CD8-positive, alpha-beta T cell (primary cell): ENCODE measurements at places on chromosomes 7 and 10.
A peak's percentile ranks its signal among the peaks of the same experiment; 100 is the strongest.

DNA sequence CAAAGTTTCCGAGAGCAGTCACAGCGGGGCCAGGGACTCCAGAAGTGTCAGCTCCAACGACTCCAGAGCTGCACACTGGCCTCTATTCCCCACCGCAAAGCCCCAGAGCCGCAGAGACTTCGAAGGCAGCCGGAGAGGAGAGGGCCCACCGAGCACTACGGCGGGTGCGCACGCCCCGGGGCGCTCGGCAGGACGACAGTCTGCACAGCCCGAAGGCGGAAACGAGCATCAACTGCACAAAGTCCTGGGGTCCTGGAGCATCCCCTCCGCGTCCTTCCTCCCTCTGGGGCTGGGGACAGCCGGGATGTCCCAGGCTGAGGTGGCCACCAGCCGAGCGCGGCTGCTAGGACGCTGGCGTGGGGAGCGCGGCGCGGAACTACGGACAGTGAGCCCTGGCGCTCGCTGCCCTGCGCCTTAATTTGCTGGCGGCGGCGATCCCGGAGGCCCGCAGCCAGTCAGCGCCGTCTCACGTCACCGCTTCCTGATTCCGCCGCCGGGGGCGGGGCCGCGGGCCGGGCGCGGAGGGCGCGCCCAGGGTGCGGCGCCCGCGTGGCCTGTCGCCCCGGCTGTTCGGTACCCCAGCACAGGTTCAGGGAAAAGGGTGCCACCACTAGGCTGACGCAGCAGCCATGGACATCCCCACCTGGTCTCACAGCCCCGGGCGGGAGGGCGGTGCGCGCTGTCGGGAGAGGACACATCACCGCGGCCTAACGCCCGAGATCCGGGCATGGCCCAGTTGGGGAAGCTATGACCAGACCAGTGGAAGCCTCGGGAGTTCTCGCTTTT is at the start of gene TBX20:
TBX20 (minus strand) TSS at position 391 of the 786 bp plus-strand sequence. CDS start 480 bp downstream, outside the sequence.
- DNase-seq, result no peak

- no peak for DNase-seq
Measured at GRCh38 chr7:155995183-155995612, 182.9 kb upstream of the SHH start.

DNA sequence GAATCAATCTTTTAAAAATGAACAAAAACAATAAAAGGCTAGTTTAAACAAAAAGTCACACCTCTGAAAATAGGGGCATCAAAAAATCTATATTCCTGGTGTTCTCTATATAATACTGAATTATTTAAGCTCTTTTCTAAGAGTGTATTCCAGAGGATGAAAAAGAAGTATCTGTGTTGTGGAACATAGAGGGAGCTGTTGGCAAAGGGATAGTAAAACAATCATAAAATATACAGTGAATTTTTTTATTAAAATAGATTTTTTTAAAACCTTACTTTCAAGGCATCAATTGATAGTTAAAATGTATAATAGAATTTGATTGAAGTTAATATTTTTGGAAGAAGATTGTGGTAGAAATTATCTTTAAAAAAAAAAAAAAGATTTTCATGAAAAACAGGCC is 1409.1 kb upstream of the CELF2 start:
- no peak for DNase-seq

DNA sequence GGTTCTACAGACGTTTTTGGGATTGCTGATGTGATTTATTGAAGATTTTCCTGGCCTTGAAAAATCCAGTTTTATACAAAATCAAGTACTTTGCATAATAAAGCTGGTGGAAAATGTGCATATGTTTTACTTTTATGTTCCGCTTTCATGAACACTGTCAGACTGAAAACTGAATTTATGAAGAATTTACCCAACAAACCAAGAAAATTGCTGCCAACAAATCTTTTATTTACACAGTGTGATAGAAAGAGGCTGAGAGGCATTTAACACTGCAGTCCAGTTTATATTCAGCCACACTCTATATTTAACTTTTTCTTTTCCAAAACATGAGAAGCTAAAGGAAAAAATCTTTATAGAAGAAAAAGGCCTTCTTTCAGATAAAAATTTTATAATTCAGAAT is 35.4 kb upstream of the RSU1 start:
- no peak for DNase-seq

GRCh38 chr7:26293569-26294308 is 2.1 kb downstream of the SNX10 start:
- no peak for DNase-seq

GRCh38 chr10:102268375-102268888 is 23.1 kb downstream of the GBF1 start:
- DNase-seq, result no peak

- DNase-seq, result no peak
Measured at GRCh38 chr7:91468256-91468655, 204.0 kb downstream of the FZD1 start.

- DNase-seq, result no peak
Measured at GRCh38 chr7:41328131-41328530, 374.8 kb downstream of the INHBA start.

DNA sequence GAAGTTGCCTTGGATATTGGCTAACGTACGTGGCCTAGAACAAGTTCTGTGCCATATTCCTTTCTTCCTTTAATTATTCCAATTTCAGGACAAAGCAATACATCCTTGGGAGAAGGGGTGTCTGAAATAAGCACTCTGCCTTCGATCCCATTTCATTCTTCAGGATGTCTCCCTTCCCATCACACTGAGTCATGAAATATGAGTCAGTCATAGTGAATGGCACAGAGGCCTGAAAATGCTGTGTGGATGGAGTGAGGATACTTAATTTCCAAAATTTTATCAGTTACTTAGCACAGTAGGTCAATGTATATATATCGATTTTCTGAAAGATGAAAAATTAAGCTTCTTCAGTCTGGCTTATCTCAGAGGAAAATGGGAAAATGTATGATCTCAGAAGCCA is 19.5 kb downstream of the EVX1 start:
- DNase-seq, result no peak

DNA sequence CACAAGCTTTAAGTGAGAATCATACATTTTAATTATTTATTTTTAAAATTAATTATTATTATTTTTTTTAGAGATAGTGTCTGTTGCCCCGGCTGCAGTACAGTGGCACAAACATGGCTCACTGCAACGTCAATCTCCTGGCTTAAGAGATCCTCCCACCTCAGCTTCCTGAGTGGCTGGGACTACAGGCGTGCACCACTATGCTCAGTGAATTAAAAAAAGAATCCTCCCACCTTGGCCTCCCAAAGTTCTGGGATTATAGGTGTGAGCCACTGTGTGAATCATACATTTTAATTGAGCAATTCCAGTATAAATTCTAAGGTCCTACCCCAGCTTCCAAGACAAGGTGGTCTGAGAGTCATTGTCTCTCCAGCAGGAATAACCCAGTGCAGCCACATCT is 172.4 kb downstream of the JAZF1 start:
- DNase-seq, result no peak

DNA sequence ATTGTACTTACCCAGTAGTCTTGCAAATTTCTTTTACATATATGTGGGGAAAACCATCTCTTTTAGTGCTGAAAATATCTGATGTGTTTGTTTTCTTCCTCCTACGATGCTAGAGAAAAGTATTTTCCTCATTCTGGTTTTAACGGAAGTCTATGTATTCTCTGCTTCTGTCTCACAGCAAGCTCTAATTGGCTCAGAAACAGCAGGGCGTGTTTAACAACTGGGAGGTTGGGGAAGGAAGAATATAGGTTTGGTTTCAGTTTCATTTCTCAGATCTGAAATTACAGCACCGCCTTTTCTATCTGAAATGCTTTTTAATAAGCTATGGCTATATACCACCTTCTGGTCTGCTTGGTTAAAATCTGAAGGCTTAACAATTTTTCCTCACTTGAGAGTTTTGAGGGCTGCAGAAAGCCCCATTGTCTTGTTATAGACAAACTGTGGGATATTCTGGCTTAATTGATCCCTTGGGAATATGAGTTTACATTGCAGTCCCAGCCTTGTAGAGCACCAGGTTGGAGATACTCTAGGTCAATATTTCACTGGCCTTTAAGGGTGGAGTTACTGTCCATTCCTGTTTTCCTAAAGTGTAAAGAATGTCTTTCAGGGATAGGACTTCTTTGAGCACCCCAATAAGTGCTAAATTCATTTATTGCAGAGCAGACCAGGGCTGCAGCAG is at the start of gene SAMD9:
SAMD9 (minus strand) TSS at position 128 of the 679 bp plus-strand sequence. CDS start 11,882 bp downstream, outside the sequence.
- DNase-seq, result peak; percentile 83

DNA sequence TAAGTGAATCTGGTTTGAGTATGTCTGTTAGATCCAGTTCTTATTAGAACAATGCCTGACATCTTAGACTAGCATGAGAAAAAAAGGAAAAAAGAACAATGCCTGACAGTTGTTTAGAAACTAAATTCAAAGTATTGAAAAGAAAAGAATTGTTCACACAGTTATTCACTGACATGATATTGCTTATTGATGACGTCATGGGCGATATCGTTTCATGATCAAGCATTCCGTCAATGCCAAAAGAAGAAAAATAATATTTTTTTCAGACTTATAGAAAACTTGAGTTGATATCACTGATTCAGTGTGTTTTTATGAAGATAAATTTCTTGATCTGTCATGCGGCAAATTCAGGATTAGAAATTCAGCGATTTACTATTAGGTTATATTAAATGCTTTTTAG is 196.5 kb upstream of the AGR3 start:
- no peak for DNase-seq

- DNase-seq, result peak; percentile 41
Measured at GRCh38 chr7:2870471-2870931, 26.4 kb upstream of the GNA12 start.

- peak; percentile 38 for DNase-seq
Measured at GRCh38 chr7:157389951-157390730, 53.3 kb downstream of the DNAJB6 start.

DNA sequence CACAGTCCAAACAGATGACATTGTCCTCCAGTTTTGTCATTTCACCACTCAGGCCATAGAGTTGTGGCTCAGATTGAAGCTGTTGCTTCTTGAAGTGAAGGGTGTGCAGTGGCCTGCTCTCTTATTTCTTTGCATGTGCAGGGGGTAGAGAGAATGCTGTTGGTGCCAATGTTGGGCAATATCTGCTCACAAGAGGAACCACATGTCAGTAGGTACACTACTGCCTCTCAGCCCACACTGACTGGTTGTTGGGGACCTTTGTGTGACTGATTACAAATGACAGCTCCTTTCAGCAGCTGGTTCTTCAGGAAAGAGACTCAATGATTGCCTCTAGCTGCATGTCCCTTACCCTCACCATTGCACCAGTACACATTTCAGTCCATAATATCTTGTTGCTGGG is 21.9 kb upstream of the SFTPA1 start:
- DNase-seq, result no peak

GRCh38 chr10:131928248-131929095 is 27.7 kb downstream of the PPP2R2D start:
- DNase-seq, result peak; percentile 65

DNA sequence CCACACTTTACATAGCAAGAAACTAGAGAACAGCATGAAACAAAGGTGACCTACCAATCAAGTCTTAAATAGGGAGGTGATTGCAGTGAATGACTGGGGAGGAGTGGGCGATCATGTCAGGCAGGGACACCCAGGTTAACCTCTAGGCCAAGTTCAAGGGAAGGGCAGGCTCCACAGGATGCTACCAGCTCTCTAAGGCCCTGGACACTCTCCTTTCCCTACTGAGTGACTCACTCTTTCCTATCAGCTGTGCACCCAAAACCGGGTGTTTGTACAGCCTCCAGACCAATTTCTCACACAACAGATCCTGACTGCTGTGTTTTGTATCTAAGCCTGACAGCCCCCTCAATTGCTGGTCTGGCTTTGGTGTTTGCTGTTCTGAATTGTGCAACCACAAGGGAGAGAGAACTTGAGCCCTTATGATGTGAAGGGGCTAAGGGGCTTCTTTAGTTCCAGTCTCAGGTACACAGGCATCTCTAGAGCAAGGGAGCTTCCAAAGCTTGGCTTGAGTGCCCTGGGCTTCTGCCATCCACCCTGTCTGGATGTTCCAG is 107.8 kb downstream of the TBXAS1 start:
- no peak for DNase-seq

DNA sequence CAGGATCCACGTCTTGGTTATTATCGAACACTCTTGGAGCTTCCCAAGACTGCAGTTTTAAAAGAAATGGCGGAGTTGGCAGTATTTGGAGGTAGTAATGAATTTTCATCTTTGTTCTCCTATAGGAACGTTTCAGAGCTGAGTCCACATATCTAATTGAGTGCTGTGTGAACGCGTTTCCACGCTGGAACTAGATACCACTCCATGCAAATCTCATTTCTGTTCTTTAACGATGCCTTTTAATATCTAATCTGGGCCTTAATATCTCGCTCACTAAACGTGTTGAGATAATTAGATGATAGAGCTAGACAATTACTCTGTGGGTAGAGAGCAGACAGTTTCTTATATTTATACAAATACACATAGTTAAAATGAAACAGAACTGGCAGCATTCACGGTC is 523.6 kb downstream of the DNAJB6 start:
- no peak for DNase-seq

GRCh38 chr7:99375070-99375807 is 709 bp downstream of the ARPC1B start:
- peak; percentile 65 for DNase-seq

DNA sequence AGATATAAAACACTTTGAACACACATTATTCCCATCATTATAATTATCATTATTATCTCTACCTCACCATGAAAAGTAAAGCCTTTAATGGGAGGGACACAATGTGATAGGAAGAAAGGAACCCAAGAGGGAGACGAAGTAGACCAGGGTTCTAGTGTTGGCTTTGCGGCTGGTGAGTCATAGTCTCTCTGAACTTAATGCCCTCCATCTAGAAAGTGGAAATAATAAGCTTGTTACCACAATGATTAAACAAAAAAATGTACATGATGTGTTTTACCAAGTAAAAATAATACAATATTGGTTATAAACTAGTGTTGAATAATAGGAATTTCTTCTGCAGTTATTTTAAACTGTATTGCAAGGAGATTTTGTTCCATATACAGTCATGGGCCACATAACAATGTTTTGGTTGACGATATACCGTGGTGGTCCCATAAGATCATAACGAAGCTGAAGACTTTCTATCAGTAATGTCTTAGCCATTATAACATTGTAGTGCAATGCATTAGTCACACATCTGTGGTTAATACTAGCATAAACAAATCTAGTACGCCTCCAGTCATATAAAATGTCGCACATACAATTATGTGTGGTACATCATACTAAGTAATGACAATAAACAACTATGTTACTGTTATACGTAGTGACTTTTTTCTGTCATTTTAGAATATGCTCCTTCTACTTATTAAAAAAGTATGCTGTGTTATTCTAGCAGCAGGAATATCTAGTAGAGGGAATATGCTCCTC is 450.6 kb upstream of the SORCS1 start:
- DNase-seq, result no peak

GRCh38 chr10:45427262-45427969 is 53.4 kb downstream of the ALOX5 start:
- no peak for DNase-seq

DNA sequence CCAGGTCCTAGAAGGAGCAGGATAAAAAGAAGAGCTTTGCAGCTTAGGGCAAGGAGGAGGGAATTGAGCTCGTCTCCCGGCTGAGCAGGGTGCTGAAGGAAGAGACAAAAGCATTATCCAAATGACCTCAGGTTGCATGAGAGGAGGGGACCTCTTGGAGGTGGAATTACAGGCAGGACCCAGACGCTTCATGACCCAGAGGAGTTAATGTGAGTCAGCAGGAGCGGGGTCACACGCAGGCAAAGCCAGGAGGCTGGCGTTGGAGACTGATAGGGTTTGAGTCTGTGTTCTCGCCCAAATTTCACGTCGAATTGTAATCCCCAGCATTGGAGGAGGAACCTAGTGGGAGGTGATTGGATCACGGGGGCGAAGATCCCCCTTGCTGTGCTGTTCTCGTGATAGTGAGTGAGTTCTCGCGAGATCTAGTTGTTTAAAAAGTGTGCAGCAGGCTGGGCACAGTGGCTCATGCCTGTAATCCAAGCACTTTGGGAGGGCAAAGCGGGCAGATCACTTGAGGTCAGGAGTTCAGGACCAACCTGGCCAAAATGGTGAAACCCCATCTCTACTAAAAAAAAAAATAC is 63.7 kb upstream of the AUTS2 start:
- DNase-seq, result no peak
